Activated CD4-positive, CD25-positive, alpha-beta regulatory T cell treated with anti-CD3 and anti-CD28 coated beads, Interleukin-2, amount 50 U/mL, for 72 hours (primary cell): ENCODE measurements at places on chromosomes 6 and 20.

GRCh38 chr6:124962639-124963415 is 590 bp downstream of the RNF217 start:
- DNase-seq, result no peak

DNA sequence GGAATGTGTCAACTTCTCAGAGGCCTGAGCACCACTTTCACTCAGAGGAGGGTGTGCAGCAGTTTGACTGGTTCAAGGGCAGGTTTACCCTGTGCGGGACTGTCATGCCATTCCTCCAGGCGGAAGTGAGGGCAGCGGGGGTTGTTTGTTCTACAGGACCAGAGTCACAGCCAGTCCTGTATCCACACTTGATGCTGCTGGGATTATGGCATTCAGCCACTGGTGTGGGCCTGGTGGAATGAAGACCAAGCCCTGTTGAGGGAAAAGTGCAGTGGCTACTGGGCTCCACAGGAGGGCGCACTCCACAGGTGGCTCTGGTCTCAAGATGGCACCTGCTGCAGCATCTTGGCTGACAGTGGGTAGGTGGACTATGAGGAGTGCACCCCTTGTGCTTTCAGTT is 14.8 kb downstream of the SEMG2 start:
- DNase-seq, result no peak

GRCh38 chr6:9831783-9832182 is 583.1 kb downstream of the TFAP2A start:
- DNase-seq, result no peak

- no peak for DNase-seq
Observed at GRCh38 chr20:45012682-45013302, 46.5 kb downstream of the STK4 start.

- DNase-seq, result no peak
Observed at GRCh38 chr6:151018911-151019782, 153.6 kb downstream of the MTHFD1L start.

- no peak for DNase-seq
Observed at GRCh38 chr20:353166-353565, 6.3 kb downstream of the NRSN2 start.

- DNase-seq, result no peak
Observed at GRCh38 chr6:150470960-150471665, 102.3 kb downstream of the IYD start.

DNA sequence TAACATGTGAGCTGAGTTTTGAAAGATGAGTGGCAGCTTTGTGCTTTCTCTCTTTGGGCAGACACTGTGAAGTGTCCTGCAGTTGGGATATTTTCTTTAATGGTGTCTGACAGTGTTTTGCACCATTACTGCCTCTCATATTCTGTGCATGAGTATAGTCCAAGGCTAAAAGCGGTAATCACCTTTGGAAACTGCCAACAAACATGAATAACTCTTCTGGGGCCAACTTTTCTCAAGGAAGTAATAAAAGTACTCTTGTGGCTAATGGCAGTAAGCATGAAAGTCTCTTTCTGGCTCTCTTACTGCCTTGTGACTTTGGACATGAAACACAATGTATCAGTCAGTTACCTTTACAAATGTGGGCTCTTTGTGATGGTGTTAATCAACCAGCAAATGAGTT is 91.7 kb upstream of the SOX4 start:
- no peak for DNase-seq

GRCh38 chr6:10393544-10394225 is 21.2 kb downstream of the TFAP2A start:
- DNase-seq, result no peak

GRCh38 chr6:18976091-18976490 is 588.9 kb downstream of the RNF144B start:
- DNase-seq, result no peak

DNA sequence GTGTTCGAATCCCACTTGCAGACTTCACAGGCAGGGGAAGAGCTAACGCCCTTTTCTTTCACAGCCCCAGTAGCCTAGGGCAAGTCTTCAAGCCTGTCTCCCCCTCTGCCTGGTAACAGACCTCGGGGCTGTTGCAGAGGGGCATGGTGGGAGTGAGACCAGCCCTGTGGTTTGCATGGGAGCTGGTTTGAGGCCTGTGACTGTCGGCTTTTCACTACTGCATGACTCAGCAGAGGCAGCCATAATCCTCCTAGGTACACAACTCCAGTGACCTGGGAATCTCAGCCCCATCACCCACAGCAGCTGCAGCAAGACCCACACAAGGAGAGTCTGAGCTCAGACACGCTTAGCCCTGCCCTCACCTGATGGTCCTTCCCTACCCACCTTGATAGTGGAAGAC is 55.3 kb upstream of the POPDC3 start:
- no peak for DNase-seq

- DNase-seq, result no peak
Observed at GRCh38 chr20:47326658-47327268, 29.7 kb downstream of the ZMYND8 start.

- no peak for DNase-seq
Observed at GRCh38 chr6:11201772-11202512, 30.5 kb downstream of the NEDD9 start.

DNA sequence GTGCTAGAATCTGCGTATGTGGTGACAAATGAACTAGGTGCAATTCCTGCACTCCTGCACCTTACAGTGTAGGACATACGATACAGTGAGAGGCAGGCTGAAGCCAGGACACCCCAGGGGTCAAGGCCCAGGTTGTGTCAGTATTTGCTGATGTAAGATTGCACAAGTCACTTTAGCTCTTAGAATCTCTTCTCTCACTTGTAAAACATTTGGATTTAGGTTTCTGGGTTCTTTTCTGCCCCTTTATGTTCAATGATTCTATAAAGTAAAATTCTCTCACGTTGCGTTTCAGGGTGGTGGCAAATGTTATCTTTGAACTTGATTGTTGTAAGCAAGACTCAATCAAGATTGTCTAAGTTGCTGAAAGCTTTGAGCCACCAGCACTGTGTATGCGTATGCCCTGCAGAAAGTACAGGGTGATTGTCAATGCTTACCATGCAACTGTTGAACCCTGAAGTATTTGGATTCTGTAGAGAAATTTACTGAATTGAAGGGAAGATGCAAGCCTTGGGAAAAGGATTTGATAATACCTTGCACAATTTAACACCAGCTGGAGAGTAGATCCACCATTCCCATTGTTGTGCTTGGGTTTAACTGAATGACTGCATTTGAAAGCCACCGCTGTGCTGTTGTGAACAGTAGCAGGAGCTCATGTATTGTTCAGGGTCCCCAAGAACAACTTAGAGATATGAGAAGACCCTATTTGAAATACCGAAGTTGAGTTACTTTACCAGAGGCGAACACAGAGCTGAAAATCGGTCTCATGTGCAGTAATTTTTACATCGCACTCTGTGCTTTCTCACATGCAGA is 106.1 kb upstream of the CITED2 start:
- no peak for DNase-seq

DNA sequence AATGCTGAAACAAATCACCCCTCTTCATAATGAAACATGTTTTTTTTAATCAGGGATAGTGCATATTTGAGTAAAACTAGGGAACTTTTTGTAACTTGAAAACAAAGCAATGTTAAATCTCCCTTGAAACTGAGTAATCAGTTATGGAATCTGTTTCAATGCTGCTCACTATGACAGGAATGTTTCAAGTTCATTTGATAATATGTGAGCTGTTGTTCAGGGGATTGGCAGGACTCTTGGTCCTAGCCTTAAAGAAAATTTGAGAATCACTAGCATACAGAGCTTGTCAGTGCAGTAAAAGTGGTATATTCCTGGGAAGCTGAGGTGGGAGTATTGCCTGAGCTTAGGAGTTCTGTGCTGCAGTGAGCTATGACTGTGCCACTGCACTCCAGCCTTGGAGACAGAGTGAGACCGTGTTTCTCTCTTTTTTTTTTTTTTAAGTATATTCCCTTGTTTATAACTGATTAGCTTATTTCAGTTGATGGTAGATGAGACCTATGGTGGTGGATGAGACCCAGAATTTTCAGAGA is 21.6 kb upstream of the CALHM6 start:
- DNase-seq, result no peak

GRCh38 chr6:142845624-142846458 is 99.1 kb downstream of the HIVEP2 start:
- peak; percentile 51 for DNase-seq

DNA sequence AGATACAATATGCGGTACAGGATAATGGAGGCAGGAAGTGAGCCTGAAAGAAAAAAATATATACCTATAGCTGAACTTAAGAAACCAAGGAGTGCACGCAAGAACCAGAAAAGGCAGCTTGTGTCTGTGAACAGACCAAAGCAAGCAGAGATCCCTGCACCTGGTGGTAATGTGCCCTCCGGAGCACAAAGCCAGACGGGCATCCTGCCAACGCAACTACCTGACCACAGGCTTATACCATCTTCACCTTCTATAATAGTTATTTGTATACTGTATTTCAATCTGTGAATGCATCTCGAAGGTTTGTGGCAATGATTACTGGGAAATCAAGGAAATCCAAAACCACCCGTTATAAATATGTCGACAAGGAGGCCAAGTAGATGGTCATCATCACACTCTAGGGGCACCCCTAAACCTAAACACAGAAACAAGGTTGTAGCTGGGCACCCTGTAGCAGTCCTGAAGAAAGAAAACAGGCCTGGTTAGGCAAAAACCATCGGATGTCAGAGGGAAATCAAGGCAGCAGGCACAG is 801 bp downstream of the FBXL4 start:
- peak; percentile 47 for DNase-seq

GRCh38 chr6:84166395-84166794 is 61.0 kb downstream of the CEP162 start:
- no peak for DNase-seq

- DNase-seq, result no peak
Observed at GRCh38 chr20:25548613-25549086, 36.7 kb downstream of the NINL start.
